HCT116 (cell line): ENCODE measurements at places on chromosomes 16 and 17.

DNA sequence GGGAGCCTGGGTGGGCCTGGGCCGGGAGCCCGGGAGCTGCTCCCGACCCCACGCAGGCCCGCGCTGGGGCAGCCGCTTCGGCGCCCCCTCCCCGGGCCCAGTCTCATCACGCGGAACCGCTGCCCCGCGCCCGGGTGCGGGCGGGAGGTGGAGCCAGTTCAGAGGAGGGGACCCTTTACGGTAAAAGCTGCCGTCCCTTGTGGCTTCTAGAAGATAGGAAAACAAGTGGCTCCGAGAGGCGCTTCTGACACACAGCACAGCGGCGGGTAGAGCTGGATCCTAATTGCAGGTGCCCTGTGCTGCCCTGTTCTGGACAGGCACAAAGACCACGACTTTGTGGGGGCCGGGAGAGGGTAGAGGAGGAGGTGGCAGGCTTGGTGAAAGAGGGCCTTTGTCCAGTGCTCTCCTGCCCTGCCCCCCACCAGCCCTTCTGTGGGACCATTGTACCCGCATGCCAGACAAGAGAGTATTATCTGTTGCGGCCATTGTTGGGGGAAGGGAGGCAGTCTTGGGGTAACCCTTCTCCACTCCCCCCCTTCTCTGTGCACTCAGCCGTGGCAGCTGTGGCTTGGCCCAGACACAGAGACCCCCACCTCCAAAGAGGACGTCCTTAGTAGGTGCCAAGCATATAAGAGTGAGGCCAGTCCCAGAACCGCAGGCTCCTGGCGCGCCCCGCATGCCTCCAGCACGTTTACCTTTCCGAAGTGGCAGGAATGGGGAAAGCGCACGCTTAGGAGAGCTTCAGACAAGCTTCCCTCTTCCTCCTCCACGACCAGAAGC, 736 bp downstream of the CNP start:
- peaks cover 22% of the 10 kb centered on the region for H3K4me1 ChIP-seq
- peak overlapping the region; percentile 54 for H3K4me3 ChIP-seq
- no peaks in the 10 kb centered on the region for H3K27me3 ChIP-seq
- peak; percentile 4 for DNase-seq
- H3K27ac ChIP-seq, result peak overlapping the region; percentile 73

GRCh38 chr17:66898536-66898935, 63.6 kb downstream of the CACNG5 start:
- no peaks in the 10 kb centered on the region for H3K4me1 ChIP-seq
- H3K36me3 ChIP-seq, result no peaks in the 10 kb centered on the region
- H3K4me3 ChIP-seq, result no peak overlapping the region
- H3K27me3 ChIP-seq, result no peaks in the 10 kb centered on the region; the same call in 1 of the 2 replicates

GRCh38 chr16:53910990-53911389, 207.0 kb downstream of the FTO start:
- DNase-seq, result no peak
- H3K36me3 ChIP-seq, result no peaks in the 10 kb centered on the region
- H3K4me1 ChIP-seq, result 0 out of 2 replicates have a peak, but pooled peaks cover 5% of the 10 kb centered on the region
- no peak overlapping the region for H3K4me3 ChIP-seq
- no peaks in the 10 kb centered on the region for H3K27me3 ChIP-seq

GRCh38 chr16:50550035-50550434, 1.8 kb downstream of the NKD1 start:
- H3K4me1 ChIP-seq, result no peaks in the 10 kb centered on the region; the same call in 1 of the 2 replicates
- DNase-seq, result no peak
- H3K36me3 ChIP-seq, result no peaks in the 10 kb centered on the region
- no peak overlapping the region for H3K4me3 ChIP-seq
- 0 out of 2 replicates have a peak, but pooled peaks cover 3% of the 10 kb centered on the region for H3K27me3 ChIP-seq

DNA sequence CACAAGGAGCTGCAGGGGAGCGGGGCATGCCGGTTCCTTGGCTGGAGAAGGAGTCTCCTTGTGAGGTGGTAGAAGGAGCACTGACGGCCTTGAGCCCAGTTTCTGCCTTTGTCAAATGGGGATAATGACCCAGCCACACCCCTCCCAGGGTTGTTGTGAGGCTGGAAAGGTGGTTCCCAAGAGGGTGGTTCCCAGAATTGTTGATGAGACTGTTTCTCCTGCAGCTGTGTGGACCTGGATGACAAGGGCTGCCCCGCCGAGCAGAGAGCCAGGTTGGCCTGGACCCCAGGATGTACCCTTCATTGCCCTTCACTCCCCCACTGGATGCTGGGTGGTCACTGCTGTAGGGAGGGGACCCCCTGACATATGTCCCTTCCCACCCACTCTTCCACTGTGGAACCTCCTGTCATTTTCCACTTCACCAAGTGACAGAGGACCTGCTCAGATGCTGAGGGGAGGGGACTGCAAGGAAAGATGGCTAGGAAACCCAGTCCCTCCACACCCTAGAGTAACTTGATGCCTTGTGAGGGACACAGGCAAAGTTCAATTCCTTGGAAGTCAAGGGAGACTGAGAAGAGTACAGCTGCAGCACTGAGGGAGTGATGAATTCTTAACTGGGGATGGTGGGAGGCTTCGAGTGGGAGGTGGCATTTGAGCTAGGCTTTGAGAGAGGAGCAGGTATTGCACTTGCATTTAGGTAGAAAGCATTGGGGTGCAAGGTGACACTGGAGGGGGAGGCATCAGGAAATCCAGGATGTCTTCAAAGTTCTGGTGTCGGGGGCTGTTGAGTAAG, 10.6 kb downstream of the MIEN1 start:
- no peaks in the 10 kb centered on the region for H3K27me3 ChIP-seq
- H3K36me3 ChIP-seq, result peaks cover 2% of the 10 kb centered on the region; the same call in 1 of the 2 replicates
- no peak overlapping the region for H3K27ac ChIP-seq
- H3K4me1 ChIP-seq, result peaks cover 9% of the 10 kb centered on the region
- DNase-seq, result no peak

DNA sequence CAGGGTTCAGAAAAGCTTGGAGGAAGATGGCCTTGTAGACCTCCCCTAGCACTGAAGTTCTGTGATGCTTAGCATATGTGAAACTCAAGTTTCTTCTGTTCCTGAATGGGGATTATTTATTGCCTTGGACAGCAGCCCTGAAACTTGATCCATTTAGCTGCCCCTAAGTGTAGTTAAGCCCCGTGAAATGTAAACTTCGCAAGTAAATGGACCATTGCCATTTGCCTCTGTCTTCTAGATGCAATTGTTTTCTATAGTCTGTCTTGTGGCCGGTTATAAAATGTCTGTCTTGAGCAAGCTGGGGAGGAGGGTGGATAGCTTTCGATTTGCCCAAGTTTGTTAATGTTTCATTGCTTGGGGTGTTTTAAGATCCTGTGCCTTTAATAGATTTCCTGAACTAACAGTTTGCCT, 261.8 kb downstream of the CDH13 start:
- no peak overlapping the region for H3K27ac ChIP-seq
- H3K36me3 ChIP-seq, result no peaks in the 10 kb centered on the region
- DNase-seq, result no peak
- no peaks in the 10 kb centered on the region for H3K4me1 ChIP-seq

DNA sequence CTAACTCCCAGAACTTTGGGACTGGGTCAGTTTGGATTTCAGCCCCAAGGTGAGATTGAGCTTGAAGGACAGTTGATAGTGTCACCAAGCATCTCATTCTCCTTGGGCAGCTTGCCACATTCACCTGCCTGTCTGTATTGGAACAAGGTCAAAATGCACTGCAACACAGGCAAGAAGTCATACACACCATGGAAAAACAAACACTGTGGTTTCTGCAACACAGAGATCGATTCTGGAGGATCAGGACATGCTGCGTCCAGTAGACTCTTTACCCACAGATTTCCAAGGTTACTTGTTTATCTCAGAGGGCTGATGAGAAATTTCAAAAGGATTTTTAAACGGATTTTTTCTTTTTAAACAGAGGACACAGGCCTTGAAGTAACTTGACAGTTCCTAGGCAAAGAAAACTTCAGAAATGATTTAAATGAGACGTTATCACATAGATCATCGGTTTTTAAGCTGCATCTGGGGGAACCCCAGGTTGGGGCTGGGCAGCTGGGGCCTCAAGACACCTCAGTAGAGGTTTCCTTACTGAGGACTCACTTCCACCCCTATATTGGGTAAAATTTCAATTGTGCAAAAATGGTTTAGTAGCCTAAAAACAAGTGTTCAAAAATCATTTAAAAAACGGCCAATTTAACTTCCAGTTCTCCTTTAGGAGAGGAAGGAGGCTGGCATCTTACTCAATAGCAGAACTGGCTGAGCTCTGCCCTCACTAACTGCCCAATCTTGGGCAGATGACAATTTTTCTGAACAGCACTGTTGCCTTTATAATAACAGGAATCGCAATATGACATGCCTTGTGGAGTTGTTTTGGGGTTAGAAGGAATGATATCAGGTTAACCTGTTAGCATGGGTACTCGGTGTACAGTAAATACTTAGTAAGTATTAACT, 299.3 kb downstream of the XYLT1 start:
- no peaks in the 10 kb centered on the region for H3K36me3 ChIP-seq
- no peak for DNase-seq
- no peaks in the 10 kb centered on the region for H3K4me1 ChIP-seq
- peaks cover 41% of the 10 kb centered on the region for H3K27me3 ChIP-seq
- no peak overlapping the region for H3K4me3 ChIP-seq

DNA sequence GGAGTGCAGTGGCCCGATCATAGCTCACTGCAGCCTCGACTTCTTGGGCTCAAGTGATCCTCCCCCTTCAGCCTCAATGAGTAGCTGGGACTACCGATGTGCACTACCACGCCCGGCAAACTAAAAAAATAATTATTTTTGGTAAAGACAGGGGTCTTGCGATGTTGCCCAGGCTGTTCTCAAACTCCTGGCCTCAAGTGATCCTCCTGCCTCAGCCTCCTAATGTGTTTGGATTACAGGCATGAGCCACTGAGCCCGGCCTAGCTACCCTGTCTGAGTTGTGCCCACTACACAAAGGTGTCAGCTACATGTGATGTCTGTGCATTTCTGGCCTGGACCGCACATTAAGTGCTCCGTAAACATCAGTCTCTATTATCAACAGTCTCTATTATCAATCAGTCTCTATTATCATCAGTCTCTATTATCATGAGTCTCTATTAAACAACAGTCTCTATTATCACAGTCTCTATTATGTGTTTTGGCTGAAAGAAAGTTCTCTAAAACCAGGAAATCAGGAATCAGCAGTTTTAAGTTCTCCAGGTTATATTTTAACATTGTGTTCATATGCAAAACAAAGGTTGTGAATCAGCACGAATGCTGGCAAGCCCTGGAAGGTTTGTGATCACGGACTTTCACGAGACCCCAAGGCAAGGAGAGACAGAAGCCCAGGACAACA, 721 bp upstream of the WWOX start:
- peak overlapping the region; percentile 85 for H3K4me3 ChIP-seq
- H3K36me3 ChIP-seq, result no peaks in the 10 kb centered on the region
- H3K4me1 ChIP-seq, result peaks cover 5% of the 10 kb centered on the region; the same call in 1 of the 2 replicates
- peak overlapping the region; percentile 79 for H3K27ac ChIP-seq
- peaks cover 3% of the 10 kb centered on the region for H3K27me3 ChIP-seq

DNA sequence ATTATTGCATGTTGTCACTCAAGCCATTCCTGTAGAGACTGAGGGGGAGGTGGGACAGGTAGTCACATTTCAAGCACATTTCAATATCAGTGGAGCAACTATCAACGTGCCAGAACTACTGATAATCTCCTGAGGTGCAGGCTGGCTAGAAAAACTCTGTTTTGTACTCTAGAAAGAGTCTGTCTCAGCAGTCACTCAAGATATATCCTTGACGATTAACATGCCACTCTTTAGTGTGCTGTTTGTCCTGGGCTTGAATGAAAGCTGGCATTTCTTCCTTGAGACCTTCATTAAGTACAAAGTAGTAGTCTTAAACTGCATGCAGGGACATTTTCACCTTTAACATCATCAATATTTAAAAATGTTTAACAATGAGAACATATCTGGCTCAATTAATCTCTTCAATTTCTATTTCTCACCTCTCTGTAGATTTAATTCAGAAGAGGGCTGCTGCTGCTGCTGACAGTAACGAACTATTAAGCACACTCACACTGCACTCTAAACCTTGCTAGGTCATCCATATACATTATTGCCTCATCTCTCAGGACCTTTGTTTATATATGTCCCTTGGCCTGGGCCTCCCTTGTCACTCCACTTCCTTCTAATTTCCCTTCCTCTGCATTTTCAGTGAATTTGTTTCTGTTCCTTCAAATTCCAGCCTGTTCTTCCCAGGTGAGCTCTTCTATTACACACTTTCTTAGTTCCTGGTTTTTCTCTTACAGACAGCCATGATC, 412.0 kb downstream of the HAPSTR1 start:
- no peaks in the 10 kb centered on the region for H3K27me3 ChIP-seq
- H3K36me3 ChIP-seq, result no peaks in the 10 kb centered on the region
- H3K27ac ChIP-seq, result no peak overlapping the region
- no peaks in the 10 kb centered on the region for H3K4me1 ChIP-seq
- no peak for DNase-seq

DNA sequence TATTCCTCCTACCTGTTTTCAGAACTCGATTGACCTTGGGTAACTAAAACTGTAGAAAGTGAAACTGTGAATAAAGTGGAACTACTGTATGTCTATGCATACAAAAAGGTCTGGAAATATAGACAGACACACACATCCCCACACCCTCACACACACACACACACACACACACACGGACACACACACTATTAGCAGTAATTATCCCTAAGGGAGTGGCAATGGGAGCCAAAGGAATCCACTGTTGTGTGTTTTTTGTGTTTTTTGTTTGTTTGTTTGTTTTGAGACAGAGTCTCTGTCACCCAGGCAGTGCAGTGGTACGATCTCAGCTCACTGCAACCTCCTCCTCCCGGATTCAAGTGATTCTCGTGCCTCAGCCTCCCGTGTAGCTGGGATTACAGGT, 26.6 kb upstream of the SRCIN1 start:
- no peak overlapping the region for H3K27ac ChIP-seq
- no peaks in the 10 kb centered on the region for H3K27me3 ChIP-seq
- no peak for DNase-seq
- H3K36me3 ChIP-seq, result no peaks in the 10 kb centered on the region
- peaks cover 5% of the 10 kb centered on the region; the same call in 1 of the 2 replicates for H3K4me1 ChIP-seq
- no peak overlapping the region for H3K4me3 ChIP-seq

- peaks cover 37% of the 10 kb centered on the region for H3K4me1 ChIP-seq
- no peak overlapping the region for H3K27ac ChIP-seq
- no peak overlapping the region for H3K4me3 ChIP-seq
- no peaks in the 10 kb centered on the region for H3K27me3 ChIP-seq
- no peaks in the 10 kb centered on the region for H3K36me3 ChIP-seq
- no peak for DNase-seq
Measured at GRCh38 chr16:53775106-53775820, 71.3 kb downstream of the FTO start.

DNA sequence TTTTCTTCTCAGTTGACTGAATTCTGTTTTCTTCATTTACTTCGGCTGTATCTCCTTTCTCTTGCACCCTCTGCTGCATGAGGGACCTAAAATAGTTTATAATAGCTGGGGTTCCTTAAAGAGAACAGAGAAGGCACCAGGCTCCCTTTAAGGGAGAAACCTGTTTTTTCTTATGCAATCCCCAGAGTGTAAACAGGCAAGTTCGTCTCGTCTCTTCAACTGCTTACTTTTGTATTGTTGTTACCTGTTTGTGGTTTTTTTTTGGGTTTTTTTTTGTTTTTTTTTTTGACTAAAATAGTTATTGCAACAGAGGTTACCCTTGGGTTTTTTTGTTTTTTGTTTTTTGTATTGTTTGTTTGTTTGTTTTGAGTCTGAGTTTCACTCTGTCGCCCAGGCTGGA, 3.7 kb upstream of the LDHD start:
- DNase-seq, result no peak
- peaks cover 14% of the 10 kb centered on the region for H3K4me1 ChIP-seq
- H3K4me3 ChIP-seq, result no peak overlapping the region
- H3K27ac ChIP-seq, result no peak overlapping the region
